Lower lobe of right lung (tissue), 2 donors: ENCODE measurements at places on chromosomes 2 and 18.

- DNase-seq: no peak
These were observed 102.3 kb downstream of the OSR1 start for GRCh38 chr2:19256121-19256601.

GRCh38 chr2:214960677-214961076 is 151.2 kb upstream of the BARD1 start:
- DNase-seq: no peak

GRCh38 chr2:47024046-47024445 is 108.4 kb upstream of the MCFD2 start:
- DNase-seq: no peak

GRCh38 chr18:58511306-58511705 is 117.6 kb downstream of the ALPK2 start:
- no peak for DNase-seq

DNA sequence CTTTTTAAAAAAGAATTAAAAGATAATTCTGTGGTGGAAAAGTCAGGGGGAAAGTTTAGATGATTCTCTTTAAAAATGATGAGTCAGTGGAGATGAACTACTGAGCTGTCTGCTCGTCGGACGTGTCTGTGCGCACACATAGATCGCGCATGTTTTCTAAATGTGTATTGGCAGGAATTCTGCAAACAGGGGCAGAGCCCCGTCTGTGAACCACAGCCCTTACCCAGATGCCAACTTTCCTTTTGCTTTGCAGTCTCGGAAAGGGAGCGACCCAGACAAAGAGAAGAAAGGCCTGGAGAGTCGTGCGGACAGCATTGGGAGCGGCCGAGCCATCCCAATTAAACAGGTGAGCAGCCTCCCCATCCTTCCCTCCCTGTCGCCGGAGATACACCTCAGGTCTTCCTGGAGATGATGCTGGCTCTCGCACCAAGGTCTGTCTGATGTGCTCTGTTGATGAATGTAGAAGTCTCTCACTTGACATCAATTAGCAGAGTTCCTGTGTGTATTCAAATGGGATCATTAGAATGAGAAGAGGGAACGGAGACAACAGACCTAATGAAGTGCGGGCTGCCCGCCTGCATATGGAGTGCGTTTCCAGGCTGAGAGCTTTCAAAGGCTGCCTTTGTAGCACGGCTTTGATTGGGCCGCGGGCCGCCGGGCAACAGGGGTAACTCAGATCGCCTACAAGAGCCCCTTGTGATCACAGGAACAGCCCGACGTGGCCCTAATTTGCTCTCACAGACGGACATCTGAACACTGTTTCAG is 313.3 kb downstream of the AGAP1 start:
- DNase-seq: no peak

GRCh38 chr2:66431846-66432587 is 2.9 kb upstream of the MEIS1 start:
- peak; percentile 45 for DNase-seq

DNA sequence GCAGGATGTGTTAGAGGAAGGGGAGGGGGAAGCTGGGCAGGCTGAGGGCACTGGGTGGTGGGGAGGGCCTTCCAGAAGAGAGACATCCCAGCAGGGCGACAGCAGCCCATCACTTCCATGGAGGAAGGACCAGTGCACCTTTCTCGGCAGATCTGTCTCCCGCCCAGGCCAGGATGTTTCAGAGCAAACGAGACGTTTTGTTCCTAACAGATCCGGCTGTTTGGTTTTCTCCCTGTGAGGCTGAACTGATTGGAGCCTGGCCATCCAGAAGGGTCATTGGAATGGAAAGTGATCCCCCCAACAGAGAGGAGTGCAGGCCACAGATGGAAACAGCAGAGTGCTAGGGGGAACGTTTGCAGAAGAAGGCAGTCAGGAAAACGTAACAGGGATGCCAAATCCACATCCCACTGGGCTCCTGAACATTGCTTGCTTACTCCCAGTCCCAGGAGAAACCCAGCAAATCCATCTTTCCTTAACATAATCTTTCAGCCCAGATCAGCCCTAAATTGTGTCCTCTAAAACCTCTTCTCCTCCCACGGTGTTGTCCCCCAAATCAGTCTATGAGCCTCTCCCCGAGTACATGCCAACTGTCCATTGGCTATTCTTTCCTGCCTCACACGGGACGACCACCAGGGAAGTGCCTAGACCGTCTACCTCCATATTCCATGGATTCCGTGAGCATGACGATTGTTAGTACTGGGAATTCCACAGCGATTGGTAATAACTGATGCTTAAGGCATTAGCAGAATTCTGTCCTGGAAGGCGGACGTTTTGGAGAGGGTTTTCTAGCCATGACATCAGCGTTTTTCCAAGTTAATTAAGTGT is 126.8 kb downstream of the SEPTIN10 start:
- DNase-seq: no peak

DNA sequence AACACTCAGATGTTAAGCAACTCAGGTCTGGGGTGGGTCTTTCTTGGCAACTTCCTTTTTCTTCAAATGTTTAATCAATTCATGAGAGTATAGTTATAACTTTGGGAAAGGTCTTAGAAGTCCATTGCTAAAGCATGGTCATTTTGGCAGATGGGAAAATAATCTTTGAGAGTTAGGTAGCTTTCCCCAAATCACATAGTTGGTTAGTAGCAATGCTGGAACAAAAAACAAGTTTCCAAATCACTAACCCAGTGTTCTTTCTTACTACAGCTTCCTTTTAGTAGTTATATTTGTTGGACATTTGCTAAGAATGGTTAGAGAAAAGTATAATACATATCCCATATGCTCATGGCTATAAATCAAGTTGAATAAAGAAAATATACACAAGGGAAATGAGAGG is 185.2 kb upstream of the SLC14A2 start:
- no peak for DNase-seq

DNA sequence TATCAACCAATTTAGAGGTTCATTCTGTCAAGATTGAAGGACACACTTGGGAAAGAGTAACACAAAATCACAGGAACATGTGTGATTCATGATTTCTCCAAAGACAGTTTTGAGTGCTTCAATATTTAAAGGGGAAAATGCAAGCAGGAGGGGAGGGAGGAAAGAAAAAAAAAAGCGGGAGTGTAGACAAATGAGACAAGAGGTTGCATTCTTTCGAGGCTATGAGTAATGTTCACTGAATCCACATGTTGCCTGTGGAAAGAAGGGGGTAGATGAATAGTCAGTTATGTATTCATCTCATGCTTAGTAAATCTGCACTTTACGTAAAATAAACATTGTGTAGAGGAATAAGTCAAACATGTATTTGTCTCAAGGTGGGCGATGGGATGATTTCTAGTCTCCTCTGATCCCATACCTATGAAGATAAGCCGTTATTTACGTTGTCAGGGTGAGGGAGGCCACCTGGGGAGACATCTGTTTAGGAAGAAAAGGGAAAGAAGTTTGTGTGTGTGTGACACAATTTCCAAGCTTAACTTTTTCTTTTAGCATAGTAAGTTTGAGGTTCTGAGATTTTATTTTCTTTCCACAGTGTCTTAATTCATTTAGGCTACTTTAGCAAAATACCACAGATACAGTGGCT is 211.0 kb upstream of the ZC3H15 start:
- no peak for DNase-seq

GRCh38 chr2:241561832-241562231 is 3.3 kb downstream of the BOK start:
- DNase-seq: peak; percentile 79

GRCh38 chr18:79468119-79468789 is 72.5 kb downstream of the NFATC1 start:
- no peak for DNase-seq

DNA sequence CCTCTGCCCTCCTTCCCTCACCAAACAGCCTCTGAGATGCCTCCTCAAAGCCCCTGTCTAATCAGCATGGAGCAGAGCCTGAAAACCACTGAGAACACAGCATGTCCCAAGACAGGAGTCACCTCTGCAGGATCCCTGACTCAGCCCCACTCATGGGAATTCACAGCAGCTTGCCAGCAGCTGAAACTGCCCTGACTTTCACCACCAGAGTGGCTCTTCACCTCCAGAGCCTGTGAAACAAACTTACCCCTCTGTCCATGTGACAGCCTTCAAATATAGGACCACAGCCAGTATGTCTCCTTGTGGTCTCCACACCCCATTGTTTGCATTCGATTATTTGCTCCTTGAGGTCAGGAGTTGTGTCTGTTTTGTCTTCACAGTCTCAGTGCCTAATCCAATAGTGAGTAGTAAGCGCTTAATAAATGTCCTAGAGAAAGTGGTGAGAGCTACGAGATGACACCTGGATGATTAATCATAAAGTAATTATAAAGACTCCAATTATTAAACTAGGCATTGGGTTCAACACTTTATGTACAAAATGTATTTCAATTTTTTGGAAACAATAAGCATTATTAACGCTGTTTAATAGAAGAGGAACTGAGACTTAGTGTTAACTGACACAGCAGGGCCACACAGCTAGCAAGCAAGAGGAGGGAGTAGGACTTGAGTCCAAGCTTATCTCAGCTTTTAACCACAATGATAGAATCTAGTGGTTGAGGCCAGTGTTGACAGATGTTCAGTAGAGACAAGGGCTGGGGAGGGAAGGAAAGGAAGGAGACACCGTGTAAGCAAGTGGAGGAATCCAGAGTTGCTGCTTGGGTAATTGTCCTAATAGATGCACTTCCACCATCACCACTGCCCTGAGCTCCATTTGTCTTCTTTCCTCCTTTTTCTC is 358.7 kb upstream of the TNP1 start:
- no peak for DNase-seq

DNA sequence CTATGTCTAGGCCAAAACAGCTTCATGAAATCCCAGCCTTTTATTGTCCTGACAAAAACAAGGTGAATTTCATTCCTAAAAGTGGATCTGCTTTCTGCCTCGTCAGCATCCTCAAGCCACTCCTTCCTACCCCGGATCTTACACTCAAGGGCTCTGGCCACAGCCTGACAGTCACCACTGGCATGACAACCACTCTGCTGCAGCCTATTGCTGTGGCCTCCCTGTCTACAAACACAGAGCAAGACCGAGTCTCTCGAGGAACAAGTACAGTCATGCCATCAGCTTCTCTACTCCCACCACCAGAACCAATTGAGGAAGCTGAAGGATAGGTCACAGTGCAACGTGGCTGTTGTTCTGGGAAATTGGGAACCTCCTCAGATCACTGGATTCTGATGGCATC is 106.1 kb downstream of the ICA1L start:
- peak; percentile 52 for DNase-seq

DNA sequence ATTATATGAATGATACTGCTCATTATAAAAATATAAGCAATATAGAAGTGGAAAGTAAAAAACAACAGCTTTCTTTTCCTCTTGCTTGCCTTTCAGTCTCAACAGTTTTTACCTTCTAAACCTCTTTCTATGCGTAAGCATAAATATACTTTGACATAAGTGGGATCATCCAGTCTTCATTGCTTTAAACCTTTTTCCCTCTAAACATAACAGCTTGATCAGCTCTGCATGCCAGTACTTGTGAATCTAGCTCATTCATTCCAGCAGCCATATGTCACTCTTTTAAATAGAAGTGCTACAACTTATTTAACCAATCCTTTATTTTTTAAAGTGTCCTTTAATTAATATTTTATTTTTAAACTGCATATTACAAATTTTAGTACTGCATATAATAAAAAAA is 88.1 kb downstream of the TTC27 start:
- no peak for DNase-seq

DNA sequence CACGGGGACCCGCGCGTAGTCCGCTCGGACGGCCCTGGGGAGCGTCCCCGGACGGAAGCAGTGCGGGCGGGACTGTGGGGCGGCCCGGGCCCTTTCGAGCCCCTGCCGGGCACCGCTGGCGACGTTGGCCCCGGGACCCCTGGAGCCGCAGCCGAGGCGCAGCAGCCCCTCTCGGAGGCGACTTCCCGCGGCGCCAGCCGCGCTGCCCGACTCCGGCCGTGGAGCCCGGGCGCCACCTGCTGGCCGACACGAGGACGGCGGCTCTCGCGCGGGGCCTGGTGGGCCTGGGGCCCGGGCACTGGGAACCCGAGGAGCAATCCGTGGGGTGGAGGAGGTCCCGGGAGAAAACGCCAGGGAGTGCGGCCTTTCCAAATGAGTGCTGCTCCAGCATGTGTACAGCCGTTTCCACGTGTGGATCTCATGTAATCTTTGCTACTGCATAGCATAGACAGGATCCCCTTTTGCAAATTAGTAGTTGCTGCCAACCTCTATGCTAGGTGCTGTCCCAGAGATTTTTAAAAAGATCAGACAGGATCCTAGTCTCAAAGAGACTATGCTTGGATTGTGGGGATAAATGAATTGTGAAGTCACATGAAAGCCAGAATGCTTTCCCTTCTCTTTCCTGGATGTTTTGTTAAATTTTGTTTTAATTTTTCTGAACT is 4.0 kb downstream of the ID2 start:
- peak; percentile 81 for DNase-seq

DNA sequence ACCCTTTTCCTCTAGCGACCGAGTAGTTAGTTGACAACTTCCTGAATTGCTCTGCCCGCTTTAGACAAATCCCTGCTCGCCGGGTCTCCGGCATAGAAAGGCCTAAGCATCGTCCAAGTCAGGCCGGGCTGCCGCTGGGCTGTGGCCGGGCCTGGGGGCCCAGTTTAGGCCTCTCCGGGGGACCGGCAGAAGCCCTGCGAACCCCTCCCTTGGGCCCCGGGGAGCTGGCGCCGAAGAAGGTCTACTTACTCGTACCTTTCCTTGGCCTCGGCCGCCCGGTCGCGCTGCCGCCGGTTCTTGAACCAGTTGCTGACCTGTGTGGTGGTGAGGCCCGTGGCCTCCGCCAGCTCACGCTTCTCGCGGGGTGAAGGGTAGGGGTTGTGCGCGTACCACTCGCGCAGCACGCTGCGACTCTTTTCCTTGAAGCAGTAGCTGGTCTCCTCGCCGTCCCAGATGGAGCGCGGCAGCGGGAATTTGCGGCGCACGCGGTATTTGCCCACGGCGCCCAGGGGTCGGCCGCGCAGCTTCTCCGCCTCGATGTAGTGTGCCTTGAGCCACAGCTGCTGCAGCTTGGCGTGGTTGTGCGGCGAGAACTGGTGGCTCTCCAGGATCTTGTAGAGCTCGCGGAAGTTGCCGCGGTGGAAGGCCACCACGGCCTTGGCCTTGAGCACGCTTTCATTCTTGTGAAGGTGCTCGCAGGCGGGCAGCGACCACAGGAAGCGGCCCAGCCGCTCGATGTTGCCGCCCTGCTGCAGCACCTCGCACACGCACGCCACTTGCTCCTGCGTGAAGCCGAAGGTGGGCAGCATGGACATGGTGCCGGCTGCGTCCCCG is 739 bp downstream of the SIX2 start:
- DNase-seq: no peak

GRCh38 chr18:75065251-75066000 is 143.5 kb downstream of the PTGR3 start:
- DNase-seq: no peak

DNA sequence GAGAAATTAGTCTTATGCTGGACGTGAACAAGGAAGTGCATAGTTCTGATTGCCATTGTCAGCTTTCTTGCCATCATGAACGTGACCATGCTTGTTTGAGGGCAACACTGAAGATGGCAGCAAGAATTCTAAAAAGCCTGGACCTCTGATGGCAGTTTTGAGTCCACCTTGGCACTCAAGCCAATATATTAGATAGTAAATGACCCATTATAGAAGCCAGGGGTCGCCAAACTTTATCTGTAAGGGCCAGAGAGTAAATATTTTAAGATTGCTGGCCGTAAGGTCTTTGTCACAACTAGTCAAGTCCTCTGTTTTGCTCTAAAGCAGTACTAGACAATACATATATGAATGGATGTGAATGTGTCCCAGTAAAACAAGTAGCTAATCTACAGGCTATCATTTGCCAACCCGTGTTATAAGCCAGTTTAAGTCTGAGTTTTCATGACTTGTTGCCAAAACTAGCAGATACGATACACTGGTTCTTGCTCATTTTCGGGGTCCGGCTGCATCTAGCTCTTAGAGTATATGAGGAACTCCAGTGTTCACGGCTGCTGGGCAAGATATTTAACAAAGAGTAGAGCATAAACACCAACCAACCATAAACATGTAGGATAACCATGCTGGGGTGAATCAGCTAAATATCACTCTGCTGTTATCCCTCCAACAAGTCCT is 73.1 kb upstream of the PELI1 start:
- DNase-seq: no peak
